ENCODE measurements at places on chromosomes 16 and 17.

DNA sequence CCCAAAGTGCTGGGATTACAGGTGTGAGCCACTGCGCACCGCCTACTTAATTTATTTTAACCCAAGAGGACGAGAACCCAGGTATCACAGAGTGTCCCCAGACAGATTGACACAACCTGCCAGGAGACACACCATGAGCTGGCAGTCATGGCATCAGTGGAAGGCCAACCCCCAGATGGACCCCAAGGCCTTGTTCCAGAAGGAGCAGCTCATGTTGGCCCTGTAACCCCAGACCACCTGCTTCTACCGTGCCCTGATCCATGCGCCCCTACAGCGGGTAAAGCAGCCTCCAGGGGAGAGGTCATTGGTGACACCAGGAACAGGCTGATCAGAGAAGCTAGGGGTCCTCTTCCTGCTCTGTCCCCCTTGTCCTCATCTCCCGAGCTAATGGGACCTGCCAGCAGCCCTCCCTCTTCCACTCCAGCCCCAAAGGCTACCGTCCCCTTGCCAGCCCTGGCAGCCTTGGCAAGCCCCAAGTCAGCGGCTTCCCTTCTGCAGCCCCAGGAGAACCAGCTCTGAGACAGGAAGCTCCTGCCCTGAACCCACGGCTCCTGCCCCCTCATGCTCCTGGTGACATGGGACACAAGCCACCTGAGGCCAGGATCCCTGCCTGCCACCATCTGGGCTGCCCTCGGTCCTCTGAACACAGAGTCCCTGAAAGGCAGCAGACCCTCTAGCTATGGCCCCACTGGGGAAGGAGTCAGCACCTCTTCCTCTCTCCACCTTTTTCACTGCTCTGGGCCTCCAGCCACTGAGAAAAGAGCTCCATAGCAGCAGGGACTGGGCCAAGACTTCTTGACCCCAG lies 6.3 kb downstream of the SULT1A1 start:
- no peak for DNase-seq

DNA sequence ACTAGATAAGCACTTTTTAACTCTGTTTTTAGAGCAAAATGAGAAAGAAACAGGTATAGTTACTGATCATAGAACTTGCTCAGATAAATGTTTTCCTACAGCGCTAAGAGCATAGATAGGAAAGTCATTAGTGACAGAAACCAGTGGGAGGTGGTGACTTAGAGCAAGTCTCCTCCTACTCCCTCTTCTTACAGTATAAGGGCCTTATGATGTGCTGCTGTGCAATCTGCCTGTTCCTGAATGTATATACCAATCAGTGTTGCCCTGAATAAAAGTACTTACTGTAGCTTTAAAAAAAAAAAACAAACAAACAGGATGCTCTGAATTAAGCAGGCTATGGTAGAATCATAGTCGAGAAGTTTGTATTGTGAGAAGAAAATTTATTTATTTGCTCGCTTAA lies 23.3 kb upstream of the RASL10B start:
- no peak for DNase-seq

DNA sequence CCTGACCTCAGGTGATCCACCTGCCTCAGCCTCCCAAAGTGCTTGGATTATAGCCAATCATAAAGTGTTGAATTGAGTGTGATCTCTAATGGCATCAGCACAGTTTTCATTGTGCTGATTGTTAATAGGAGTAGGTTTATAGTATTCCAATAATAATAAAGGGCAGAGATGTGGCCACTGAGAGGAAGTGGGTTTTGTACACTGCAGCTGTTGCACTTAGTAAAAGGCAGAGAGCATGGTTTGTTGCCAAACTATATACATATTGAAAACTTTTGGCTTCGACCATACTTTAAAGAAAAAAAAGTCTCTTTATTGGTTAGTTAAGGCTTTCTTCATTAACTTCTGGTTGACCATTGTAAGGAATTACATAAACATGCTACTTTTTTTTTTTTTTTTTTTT lies 185.9 kb downstream of the CDK5R1 start:
- DNase-seq = no peak

DNA sequence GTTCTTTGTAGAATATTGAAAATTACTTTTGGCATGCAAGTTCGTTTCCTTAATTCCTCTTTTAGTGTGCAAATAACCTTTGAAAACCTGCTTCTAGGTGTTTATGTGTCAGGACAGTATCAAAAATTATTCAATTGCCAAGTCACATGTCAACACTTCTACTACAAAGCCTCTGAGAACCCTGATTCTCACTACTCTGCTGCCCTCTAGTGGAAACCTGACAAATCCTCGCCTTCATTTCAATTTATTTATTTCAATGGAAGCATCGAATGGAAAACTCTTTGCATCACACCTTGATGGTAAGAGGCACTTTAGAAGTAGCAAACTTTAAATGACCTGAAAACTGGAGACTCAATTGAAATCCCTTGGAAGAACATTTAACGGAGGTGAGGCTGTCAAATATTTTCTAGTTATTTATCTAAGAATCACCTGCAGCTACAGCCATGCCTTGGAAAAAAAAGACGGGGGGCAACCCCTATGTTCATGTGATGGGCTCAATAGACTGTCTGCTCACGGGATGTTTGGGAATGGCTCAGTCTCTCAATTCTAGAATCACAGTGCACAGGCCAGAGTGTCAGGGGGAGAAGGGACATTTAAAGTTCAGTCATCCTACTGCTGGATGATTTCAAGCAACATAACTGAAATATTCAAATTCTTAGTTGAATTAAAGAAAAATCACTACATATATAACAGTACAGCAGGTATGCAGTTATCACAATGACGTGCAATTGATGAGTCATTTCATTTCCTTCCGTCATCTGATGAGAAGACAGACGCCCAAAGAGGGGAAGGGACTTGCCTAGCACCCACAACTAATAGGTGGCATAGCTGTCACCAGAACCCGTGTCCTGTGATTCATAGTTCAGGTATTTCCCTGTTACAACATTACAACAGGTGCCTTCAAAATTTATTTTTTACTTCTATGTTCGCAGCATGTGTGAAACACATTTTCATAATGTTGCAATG lies 563.9 kb downstream of the TOX3 start:
- no peak for DNase-seq

DNA sequence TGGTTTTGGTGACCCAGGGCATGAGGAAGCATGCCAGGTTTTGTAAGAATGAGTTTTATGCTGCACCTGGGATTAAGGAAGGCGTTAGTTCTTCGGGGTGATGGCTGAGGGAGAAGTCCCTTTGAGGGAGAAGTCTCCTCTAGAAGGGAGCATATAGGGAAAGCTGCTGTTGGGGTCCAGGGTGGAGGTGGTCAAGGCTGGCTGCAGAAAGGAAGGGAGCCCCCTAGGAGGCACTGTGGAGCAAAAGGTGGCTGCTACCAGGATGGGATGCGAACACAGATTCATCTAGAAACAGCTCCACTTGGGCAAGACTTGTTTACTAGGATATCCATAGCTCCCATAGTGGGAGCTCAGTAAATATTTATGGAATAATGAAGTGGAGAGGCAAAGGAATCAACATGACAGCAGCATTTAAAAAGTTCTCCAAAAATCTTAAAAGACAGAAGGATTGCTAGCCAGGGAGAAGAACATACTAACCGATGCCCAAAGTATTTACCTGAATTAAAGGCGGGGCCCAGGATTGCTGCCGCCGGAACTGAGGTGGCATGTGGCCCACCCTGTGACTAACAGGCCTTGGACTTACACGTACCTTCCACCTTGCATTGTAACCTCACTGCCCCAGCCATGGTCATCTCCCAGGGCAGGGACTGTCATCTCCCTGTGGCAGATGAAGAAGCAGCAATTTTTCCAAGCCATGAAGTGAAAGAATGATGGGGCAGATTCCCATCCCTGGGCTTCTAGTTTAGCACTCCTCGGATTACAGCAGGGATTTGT lies 7.1 kb upstream of the LPCAT2 start:
- DNase-seq = no peak

DNA sequence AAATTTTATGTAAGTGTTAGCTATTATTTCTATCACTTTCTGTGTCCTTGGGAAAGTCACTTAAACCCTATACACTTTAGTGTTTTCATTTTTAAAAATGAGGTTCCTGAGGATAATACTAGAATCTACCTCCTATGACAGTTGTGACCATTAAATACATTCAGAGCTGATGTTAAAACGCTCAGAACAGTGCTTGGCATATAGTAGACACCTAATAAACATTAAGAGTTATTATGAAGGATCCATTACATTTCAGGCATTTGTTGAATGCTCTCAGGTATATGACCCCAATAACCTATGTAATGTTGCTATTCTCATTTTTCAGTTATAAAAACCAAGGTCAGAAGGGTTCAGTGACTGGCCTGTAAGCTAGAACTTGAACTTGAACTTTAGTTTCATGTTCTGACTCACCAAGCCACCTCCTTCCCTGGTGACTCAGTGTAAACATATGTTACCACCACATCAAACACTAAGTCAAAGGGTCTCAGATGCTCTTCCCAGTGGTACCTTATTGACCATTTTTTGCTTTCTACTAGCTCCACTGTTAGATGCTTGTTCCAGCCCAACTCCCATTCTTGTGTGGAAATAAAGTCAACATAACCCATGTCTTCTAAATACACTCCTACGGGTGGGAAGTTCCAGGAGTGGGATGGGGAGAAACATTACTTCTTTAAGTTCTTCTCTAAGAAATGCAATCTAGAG lies 47.6 kb downstream of the HSD17B2 start:
- no peak for DNase-seq

GRCh38 chr16:87053016-87053982 lies 263.9 kb downstream of the C16orf95 start:
- no peak for DNase-seq

DNA sequence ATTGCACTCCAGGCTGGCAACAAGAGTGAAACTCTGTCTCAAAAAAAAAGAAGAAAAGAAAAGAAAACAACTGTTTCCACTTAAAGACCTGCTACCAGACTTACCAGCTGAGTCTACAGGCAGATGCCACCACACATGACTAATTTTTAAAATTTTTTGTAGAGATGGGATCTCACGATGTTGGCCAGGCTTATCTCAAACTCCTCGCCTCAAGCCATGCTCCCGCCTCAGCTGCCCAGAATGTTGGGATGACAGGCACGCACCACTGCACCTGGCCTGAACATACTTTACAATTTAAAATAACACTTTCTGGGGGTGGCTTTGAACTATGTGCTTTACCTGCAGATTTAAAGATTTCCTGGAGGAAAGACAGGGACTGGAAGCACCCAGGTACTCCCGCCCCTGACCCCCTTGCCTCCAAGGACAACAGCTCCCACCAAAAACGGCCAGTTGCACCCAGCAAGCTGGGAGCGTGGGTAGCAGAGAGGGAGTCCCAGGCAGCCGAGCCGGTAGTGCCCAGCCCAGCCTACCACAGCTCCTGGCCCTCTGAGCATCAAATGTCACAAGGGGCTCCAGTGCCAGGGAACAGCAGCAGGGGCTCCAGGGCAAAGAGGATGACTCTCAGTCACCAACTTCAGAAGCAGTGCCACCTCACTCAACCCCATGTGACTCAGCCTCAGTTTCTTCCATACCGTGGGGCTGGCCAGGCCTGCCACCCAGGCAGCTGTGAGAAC lies 262.9 kb downstream of the PARN start:
- DNase-seq = no peak

DNA sequence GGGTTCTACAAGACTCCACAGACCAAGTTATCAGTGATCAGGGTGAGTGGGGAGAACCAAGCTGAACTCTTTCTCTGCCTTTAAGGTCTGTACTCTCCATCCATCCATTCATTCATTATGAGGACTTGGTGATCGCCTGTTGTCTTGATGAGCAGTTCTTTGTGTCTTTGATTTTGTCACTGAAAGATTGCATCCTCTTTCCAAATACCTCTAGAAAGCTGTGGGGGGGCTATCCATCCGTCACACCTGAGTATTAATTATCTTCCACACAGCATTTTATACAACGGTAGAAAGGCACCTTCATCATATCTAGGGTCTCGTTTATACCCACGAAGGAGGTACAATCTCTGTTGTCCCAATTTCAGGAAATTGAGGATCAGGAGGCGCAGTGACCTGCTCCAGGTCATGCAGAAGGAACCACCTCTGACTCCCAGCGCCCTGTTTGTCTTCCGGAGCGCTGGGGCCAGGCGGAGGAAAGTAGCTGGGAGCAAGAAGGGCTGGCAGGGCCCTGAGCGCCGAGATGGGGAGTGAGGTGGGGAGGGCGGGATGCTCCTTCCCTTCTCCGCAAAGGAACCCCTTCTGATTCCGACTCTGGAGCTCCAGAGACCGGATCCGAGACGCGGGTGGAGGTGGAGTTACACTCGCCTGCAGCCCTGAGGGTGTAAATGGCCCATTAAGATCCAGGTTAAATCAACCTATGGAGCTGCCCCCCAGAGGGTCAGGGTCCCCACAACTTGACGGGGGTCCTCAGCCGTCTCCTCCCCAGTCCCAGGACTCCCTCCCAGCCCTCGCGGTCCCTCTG lies 605 bp upstream of the ABAT start:
- DNase-seq = no peak

- DNase-seq = no peak
These were observed 71.6 kb downstream of the MYO1D start for GRCh38 chr17:32805029-32805976.

- no peak for DNase-seq
These were observed 3.2 kb downstream of the ADORA2B start for GRCh38 chr17:15947976-15948752.

DNA sequence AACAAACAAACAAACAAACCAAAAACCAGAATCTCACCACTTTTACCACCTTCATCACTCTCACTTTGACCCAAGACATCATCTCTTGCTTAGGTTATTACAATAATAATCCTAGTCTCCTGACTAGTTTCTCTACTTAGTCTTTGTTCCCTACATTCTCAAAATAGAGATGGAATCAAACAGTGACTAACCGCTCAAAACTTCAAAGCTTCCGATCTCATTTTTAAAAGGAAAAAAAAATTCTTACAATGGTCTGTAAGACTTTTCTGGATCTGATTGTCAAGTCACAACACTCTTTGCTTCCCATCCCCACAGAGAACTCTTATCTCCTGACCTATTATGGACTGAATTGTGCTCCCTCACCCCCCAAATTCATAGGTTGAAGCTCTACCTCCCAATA lies 60.9 kb downstream of the SPAG9 start:
- DNase-seq = no peak

DNA sequence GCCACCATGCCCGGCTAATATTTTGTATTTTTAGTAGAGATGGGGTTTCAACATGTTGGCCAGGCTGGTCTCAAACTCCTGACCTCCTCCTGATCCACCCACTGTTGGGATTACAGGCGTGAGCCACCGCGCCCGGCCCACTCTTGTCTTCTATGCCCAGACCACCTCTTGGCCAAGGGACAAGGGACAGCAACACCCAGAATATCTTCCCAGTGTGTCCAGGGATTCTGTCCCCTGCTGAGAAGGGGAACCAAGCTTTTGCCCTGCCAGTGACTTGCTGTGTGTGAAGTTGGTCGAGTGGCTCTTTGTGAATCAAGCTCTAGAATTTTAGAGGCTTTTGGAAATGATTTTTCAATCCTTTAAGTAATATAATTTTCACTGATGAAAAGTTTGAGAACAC lies 1.7 kb upstream of the MPO start:
- no peak for DNase-seq

Data from stimulated activated CD4-positive, alpha-beta T cell treated with anti-CD3 and anti-CD28 coated beads, Interleukin-12 subunit alpha, Interleukin-12 subunit beta, amount 100 ng/mL, for 4 hours (primary cell).